ENCODE measurements at places on chromosomes 11 and 22. TPM values are rescaled to one million over a fixed set of nuclear protein-coding genes. Genes with fewer than 3 reads are reported as not detected.

The E2F8 gene
- total RNA-seq, result under 0.01 TPM

The DNAJB13 gene
- total RNA-seq, result not detected

The APOBEC3B gene
- 7.4 TPM for total RNA-seq

The SYT7 gene
- 22.7 TPM for total RNA-seq

The C11orf52 gene
- 0.66 TPM for total RNA-seq

The OR10A2 gene
- total RNA-seq, result not detected

The USP2 gene
- total RNA-seq, result 0.29 TPM

The ABCC8 gene
- not detected for total RNA-seq
